ENCODE measurements at places on chromosomes 2 and 18.

- no peak for DNase-seq
Observed at GRCh38 chr2:35651688-35652323, 703.8 kb upstream of the CRIM1 start.

- DNase-seq, result no peak
Observed at GRCh38 chr2:160715428-160715827, 221.8 kb upstream of the RBMS1 start.

DNA sequence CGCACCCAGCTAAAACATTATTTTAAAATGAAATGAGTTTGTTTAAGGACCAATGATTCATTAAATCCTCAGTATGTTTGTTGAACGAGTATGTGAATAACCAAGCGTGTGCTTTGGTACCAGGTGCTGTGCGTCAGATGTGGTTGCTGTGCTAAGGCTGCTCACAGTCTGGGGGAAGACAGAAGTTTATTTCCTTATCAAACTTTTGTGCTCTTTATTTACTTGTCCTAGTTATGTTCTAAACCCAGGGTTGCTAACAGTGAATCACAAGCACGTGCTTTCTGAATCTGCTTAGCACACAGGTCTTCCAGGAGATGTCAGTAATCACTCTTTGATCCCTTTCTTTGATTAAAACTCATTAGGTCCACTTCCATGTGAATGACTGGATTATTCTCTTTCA, 37.0 kb downstream of the RAPGEF4 start:
- DNase-seq, result no peak

DNA sequence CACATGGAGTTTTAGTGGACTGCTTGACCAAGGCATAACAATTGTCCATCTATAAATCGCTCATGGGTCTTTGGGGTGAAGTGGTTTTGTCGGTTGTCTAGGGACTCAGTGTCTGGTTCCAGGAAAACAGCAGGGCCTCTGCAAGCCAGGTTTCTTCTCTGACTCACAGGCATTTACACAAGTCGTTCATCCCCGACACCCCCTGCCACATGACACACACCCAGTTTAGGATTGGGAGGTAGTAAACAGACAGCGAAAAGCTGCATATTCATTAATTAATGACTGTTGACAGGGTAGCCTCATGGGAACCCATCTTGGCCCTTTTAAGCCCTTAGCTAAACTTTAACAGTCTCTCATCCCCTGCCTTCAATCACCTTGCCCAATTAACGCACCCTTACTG, 194.8 kb upstream of the ACVR2A start:
- no peak for DNase-seq

DNA sequence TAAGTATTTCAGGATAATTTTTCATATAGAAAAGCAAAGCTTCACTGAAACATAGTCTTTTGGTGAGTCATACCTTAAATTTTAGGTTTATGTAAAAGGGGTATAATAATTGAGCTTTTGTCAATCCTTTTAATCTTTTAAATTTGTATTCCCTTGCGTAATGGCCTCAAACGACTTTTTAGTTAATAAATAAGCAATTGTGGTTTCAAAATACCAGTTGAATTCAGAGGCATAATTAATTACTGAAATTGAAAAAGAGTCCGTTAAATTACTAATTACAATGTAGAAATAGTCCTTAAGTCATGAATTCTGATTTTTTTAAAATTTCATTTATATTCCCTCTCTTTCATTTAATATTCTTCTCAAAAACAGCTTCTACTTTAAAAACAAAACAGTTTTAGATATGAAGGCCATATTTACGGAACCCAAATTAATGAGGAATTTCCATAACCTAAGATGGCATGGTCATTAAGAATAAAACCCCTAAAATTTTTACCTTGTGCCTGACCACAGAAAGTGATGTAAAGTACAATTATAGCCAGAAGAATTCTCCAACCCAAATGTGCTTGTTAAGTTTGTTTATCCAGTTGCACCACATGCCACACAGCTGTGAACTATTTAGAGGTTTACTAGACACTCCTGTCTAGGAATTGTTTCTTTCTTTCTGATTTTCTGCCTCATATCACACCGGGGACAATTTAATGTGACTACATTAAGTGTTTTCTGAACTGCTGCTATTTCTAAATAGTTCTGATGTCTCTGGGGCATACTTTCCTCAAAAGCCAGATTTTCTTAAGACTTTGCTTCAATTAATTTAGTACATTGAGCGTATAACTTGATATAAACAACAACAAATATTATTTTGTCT, 60.7 kb upstream of the ITGA4 start:
- peak; percentile 30 for DNase-seq

DNA sequence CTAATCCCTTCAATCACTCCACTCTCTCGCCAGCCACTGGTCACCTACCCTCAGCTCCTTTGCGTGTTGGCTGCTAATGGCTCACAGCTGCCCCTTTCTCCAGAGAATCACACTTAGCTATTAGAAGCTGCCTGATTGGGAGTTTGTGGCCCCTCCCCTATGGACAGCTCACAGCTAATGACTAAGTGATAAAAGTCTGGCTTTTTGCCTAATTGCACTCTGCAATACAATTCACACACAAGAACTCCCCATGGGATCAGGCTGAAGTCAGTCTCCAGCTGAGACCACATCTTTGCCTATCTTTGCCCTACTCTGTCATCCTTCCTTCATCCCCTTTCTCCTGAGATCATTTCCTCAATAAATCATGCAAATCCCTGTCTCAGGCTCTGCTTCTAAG, 701.9 kb upstream of the RAB6C start:
- DNase-seq, result no peak

DNA sequence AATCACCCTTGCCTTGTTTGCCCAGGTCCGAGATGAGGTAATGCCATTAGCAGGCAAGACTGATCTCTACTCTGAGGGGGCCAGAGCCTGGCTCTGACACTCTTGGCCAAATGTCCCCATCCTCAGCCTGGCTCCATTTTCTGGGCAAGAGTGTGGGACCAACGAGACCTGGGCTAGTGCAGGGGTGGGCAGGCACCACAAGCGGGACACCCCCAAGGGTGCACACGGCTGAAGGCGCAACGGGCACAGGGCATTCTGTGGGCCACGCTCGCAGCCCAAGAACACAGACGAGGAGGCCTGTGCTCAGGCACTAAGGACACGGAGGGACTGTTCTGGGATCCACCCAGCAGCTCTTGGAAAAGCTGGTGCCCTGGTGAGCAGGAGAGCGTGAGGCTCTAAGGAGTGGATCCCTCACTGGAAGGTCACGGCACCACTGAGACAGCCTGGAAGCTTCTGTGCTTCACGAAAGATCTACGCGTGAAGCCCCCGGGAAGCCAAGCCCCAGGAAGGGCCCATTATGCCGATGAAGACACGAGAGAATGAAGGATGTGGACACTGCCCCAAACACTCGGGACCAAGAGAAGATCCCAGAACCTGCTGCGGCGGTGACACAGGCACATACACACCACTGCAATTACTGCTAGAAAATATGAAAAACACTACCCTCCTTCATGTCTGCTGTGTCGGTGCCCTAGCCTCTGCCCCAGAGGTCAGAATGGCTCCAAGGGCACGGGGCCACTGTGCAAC, 138.2 kb downstream of the HDAC4 start:
- DNase-seq, result no peak

DNA sequence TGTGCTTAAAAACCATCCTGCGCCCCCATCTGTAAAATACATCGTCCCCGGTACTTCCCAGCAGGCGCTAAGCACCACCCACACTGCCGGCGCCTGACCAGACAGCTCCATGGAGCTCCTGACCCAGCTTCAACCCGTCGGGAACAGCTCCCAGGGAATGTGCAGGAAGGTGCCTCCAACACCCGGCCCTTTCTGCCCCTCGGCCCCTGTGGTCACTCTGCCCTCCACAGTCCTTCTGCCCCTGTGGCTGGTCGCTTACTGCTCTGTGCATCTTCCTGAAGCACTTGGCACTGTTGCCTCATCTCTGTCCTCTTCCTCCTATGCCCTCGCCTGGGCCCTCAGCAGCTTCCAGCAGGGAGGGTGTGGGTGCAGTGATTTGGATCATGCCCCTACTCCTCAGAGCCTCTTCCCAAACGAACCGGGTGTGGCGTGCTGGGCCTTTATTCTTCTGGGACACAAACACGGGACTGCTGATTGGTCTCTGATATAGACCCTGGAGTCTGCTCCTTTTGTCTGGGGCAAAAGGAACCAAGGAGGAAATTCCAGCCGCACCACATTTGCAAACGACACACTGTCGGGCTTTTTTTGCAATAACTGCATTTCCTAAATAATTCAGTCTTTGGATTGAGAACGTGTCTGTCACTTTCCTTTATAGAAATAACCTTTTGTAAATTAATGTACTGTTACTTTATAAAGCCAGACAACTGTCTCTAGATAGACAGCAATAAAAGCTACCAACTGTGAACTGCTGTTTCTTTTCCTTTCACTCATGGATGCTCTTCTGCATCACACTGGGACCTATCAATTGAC, 65.9 kb downstream of the ADI1 start:
- DNase-seq, result no peak

GRCh38 chr2:207130958-207131521, 34.7 kb downstream of the KLF7 start:
- DNase-seq, result no peak

- DNase-seq, result no peak
Observed at GRCh38 chr2:142918624-142919023, 41.2 kb downstream of the KYNU start.

DNA sequence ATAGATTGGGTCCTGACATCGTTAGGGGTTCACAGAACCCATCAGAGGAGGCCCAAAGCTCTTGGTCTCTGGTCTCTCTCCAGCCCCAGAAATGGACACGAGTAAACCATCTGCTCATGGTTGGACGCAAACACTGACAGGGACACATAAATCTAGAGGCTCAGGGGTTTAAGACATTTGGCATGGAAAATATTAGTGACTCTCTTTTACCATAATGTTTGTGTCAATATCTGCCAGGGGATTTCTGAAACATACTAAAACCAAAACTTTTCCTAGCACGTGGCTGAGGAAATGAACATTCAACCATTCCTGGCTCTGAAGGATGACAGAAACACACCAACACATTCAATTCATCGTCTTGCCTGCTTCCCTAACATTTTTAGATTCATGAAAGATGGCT, 226.2 kb downstream of the SP3 start:
- no peak for DNase-seq

DNA sequence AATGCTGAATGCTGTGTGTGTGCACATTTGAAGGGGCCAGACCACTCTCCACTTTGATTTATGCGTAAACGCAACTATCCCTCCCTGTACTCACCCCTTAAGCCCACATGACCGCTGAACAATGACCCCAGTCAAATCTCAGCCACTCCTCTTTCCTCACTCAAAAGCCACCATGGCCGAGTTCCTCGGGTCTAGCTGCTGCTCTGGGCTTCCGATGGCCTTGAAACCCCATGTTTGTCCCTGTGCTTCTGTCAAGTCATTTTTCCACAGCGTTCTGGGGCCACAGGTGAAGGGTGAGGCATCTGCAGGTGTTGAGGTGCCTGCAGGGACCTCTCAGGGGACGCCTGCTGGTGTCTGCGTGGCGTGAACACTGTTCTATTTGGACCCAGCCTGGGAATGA, 74.3 kb upstream of the TMEM18 start:
- no peak for DNase-seq

DNA sequence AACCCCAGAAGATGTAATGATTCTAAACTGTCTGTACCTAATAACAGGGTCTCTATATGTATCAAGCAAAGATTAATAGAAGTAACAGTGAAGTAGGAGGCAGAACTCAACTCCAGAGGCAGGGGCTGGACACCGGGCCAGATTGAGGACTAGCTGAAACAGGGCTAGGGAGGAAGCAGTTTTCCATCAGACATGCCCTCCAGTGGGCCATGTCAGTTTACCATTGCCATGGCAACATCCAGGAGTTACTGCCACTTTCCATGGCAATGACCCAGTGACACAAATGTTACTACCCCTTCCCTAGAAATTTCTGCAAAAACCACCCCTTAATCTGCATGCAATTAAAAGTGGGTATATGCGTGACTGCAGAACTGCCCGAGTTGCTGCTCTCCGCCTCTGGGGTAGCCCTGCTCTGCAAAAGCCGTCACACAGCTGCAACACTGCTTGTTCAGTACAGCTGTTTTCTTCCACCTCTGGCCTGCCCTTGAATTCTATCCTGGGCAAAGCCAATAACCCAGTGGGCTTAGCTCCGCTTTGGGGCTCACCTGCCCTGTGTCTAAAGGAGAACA, 58.7 kb downstream of the TMEM18 start:
- no peak for DNase-seq

- DNase-seq, result peak; percentile 4
Observed at GRCh38 chr2:77104554-77104953, 417.6 kb downstream of the LRRTM4 start.

GRCh38 chr2:98658816-98659490, 50.6 kb downstream of the UNC50 start:
- DNase-seq, result no peak

- no peak for DNase-seq
Observed at GRCh38 chr2:9273486-9274130, 67.0 kb downstream of the ASAP2 start.

DNA sequence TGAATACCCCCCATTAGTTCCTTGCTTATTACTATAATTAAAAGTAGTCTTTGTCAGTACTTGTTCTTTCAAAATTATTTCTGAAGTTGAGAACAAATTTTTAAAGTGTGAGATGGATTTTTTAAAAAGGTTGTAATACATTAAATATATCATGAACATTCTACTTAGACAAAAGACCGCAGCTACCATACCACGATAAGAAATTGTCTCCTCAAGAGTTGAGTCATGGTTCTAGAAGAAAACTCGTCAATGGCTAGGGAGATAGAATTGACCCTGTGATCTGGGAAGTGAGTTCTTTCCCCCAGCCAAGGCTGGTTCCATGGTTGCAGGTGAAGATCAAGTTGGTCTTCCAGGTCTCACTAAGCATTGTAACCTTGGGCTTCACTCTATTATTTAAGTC, 67.8 kb upstream of the ACYP2 start:
- DNase-seq, result no peak

DNA sequence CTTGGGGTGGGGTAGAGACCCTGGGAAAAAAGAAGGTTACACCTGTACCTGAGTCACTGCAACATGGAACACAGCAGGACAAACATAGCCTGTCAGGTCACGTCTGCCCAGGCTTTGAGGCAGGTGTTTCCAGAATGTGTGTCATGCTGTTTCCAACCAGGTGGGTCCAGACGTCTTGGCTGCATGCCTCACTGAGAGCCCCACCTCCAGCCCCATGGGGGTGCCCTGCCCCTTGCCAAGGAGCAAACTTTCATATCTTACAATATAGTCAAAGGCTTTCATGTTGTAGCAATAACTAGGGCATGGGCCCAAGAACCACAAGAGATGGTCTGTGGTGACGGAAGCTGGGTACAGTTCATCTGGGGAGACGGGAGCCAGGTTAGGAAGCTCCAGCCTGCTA, 499.7 kb downstream of the BCL11A start:
- DNase-seq, result no peak

DNA sequence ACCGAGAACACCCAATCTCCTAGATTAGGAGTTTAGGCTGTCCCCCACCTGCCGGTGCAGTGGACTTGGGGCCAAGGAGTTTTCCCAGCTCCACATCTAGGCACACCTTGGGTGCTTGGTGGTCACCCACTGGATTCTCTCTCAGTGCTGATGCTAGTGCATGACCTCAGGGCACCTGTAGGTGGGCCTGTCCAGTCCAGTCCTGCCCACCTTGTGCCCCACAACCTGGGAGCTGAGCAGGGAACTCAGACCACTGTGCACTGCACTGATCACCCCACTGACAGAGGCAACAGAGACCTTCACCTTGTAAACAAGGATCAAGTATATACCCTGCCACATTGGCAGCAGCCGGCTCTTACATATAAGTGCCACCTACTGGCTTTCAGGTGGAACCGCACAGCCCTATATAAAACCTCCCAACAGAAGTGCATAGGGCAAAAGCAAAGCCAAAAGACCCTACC, 12.7 kb upstream of the CDH19 start:
- DNase-seq, result no peak

GRCh38 chr18:8849696-8850095, 144.3 kb downstream of the MTCL1 start:
- no peak for DNase-seq

- no peak for DNase-seq
Observed at GRCh38 chr2:55478610-55479304, 40.8 kb upstream of the CFAP36 start.

Measured in non-pigmented ciliary epithelial cell (primary cell).